GM04504 (cell line): ENCODE measurements at places on chromosomes 2 and 18.

- no peak for DNase-seq
These were observed 99.4 kb downstream of the TFCP2L1 start for GRCh38 chr2:121185571-121186074.

DNA sequence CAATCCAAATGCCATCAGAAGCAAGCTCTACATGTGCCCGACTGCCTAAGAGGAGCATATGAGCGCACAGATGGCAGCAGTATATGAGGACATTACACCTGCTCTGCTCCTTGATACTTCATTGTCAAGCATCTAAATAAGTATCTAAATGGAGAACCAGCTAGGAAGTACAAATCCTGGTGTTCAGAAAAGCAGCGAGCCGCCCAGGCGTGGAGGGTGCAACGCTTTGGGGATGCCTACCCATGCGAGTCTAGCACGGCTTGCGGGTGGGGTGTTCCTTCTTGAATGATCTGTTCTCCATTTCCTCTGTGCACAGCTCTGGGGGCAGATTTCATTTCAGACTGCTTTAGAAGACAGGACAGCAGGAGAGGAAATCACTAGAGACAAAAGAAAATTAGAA lies 63.0 kb upstream of the BCL2L11 start:
- no peak for DNase-seq

GRCh38 chr2:175371378-175371777 lies 189.9 kb upstream of the ATP5MC3 start:
- no peak for DNase-seq

GRCh38 chr2:223972656-223973102 lies 15.4 kb downstream of the MRPL44 start:
- DNase-seq = no peak

DNA sequence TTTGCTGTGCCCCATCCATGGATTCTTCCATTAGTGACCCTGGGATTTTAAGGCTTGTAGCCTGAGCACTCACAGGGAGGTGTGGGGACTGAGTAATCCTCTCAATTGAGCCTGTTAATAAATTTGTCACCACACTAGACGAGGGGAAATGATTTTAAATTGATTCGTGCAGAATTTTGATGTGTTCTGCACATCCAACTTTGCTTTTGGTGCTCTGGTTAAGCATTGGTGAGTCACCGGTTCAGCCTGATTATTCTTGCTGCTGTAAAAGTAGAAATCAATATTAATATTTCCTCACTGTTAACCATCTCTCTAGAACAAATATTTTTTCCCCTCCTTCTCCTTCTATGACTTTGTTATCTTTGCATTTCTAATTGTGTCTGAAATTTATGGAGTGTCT lies 482.0 kb downstream of the TSN start:
- DNase-seq = no peak

- DNase-seq = no peak
These were observed 256.2 kb downstream of the DLGAP1 start for GRCh38 chr18:4198956-4199355.

DNA sequence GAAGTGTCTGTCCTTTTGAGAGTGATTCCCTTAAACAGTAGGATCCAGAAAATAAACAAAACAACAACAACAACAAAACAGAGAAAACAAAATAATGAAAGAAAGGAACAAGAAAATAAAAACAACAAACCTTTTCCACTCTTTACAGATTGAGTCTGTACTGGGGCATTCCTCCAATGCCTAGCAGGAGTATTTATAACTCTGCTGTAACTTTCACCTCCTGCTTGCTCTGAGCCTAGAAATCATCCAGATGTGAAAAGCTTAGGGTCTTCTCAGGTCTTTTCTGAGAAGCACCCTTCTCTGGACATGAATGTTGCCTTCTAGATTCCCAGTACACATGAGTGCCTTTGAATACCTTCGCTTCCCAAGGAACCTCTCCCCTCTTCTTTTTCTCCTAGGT lies 1239.4 kb downstream of the CNTNAP5 start:
- DNase-seq = no peak

DNA sequence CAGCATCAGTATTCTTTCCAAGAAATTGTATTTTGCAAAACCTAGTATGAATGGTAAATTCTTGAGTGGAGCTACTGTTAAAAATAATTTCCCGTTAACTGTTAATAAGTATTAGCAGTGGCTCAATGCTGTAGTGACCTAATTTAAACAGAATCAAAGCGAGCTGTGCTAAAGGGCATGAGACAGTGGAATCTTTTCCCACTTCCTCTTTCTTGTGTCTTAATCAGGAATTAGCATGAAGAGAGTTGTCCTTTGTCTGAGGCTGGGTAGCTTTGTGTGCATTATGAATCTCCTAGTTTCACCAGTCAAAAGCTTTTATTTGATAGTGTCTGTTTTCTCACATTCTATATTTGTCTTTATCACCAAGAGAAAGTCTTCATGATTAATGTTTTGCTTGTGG lies 298.8 kb upstream of the GCFC2 start:
- no peak for DNase-seq

GRCh38 chr2:9196637-9197036 lies 10.0 kb upstream of the ASAP2 start:
- no peak for DNase-seq

DNA sequence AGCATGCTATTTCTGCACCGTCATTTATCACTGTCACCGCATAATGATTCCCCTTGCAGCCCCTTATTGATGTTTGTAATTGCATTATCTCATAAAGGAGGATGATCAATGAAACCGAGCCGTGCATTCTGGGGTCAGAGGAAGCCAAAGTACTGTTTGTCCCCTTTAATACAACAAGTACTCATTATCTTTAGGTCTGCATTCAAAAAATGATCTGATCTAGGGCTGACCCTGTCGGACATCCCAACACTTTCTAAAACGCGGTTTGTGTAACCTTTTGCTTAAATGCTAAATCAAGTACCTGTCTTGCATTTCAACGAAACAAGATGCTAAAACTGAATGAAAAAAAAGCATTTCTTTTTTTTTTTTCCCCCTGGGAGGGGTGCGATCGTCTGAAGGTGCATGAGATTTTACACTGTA lies 143.8 kb downstream of the MEIS1 start:
- DNase-seq = no peak

- DNase-seq = no peak
These were observed 7.1 kb downstream of the ECEL1 start for GRCh38 chr2:232480201-232481190.

DNA sequence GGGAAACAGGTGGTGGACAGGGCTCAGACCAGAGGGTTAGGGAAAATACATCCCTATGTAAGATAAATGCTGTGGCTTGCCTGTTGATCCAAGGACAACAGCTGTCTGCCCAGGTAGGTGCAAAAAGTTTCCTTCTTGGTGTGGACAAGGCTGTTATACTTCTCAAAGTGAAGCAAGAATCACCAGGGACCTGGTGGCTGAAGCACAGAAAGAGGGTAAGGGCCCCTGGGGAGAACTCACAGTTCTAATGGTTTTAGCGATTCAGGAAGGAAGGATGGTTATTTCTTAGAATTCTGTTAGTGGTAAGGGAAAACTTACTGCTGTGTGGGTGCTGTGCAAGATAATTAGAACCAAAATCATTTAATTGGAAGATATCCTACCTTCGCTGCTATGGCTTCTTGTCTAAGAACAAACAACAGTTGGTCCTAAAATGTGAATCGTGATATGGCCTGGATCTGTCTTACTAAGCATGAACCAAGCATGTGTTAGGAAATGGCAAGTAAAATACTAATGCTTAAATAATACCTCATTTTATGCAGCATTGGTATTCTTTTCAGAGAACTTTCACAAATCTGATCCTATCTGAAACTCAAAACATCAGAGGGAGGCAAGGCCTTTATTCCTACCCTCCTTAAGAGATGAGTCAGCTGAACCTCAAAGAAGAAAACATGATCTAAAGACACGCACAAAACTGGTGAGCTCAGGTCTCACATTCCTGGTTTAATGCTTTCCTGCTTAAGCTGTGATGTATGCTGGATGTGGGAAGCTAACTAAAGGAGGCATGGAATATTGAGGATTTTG lies 159.2 kb upstream of the THUMPD2 start:
- DNase-seq = peak; percentile 86

DNA sequence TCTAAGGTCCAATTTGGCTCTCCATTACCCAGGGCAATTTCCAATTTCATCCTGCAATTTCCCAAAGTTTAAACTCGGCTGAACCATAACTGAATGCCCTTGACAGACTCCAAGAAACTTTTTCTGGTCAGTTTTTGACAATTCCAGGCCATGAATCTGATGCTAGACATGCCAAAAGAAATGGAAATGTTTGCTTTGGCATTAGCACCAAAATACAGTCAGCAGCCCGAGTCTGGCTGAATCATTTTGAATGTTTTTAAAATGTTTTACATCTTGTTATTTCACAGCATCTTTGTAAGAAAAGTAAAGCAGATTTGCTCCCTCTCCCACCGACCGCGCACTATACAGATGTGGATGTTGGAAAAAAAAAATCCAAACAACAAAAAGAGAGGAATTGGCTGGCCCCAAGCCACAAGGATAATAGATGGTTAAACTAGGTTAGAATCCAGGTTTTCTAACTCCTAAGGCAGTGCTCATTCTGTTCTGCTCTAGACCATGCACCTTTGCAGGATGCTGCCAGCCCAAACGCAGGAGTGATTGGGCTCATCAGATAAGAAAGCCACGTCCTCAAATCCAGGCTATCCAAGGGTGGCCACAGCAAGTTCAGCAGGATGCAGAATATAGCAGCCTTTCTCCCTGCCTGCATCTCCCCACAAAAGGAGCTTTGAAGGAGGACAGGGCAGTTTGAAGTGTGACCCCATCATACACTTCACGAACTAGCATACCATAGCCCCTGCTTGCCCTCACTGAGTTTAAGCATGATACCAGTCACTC lies 167.5 kb downstream of the ALK start:
- no peak for DNase-seq

DNA sequence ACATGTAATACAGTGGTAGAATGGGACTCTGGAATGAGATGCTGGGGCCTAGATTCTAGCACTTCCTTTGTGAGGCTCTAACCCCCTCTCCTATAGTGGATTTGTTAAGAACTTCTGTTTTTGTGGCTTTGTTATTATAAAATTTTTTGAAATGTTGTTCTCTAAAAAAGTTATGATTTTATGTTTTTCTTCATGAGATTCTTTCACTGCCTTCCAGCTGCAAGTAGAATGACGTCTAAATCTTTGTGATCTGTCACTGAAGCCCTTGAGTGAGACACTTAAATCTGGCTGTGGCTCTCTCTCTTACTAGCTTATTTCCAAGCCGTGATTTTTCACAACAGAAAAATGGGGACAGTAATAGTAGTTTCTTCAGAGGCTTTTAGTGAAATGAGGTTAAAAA lies 1.6 kb downstream of the CASP8 start:
- DNase-seq = no peak

DNA sequence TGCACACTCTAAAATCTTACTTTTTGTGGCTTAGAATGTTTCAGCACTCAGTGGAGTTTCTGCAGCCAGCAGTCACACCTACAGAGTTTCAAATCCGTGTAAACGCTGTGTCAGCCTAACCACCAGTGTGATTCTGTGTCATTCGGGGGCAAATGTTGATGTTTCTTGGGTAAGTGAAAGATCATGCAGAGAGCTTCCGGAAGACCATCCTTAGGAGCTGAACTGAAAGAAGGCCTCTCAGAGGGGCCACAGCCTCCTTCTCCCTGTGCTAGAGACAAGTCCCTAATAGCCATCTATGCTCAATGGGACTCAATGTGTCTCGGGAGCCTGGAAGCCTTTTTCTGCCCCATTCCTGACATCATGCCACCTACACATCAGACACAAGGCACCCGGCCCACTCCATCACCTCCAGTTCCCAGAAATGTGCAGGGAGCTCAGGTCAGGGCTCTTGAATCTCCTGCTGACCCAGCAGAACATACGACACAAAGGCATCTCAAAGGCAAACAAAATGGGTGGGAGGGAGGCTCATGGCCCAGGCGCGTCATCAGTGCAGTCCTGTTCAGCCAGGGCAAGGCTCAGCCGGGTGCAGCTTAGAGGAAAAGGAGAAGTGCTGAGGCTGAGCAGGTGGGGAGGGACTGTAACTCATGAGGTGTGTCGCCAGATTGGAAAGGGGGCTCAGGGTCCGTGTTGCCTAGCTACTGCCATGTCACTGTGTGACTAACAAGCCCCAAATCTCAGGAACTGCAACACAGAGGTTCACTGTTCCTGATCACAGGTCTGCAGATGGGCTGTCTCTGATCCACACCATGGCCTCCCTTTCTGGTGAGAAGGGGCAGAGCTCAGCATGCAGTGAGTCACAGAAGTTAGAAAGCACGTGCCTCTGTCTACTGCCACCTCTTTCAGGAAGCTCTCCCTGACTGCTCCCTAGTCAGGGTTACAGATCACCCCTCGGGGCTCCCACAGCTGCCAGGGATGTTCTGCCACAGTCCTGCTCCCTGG lies 82.0 kb downstream of the SMAD7 start:
- no peak for DNase-seq

- DNase-seq = no peak
These were observed 55.2 kb downstream of the RND3 start for GRCh38 chr2:150432312-150432625.

GRCh38 chr18:42053188-42053781 lies 98.3 kb downstream of the PIK3C3 start:
- no peak for DNase-seq

DNA sequence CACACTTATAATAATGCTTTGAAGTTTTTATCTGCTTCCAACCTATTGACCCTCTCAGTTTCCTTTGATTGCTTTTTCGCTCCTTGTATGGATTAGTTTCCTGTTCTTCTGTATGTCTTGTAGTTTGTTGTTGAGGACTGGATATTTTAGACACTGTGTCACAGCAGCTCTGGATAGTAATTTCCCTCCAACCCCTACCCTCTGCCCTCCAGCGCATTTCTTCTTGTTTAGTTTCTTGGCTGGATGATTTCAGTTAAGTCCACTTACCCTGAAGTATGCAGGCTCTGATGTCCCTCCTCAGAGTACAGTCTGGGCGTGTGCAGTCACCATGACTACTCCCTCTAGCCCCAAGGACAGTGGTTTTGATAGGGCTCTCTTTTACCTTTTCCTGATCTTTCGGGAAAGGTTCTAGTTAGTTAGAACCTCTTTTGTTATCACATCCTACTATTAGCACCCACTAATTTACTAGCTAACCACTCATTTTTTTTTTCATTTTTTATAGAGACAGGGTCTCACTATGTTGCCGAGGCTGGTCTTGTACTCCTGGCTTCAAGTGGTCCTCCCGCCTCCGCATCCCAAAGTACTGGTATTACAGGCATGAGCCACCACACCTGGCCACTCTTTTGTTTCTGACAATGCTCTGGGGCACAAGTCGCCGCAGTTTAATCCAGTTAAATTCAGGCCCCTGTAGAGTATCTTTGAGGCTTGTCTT lies 16.3 kb upstream of the LYG1 start:
- DNase-seq = no peak

DNA sequence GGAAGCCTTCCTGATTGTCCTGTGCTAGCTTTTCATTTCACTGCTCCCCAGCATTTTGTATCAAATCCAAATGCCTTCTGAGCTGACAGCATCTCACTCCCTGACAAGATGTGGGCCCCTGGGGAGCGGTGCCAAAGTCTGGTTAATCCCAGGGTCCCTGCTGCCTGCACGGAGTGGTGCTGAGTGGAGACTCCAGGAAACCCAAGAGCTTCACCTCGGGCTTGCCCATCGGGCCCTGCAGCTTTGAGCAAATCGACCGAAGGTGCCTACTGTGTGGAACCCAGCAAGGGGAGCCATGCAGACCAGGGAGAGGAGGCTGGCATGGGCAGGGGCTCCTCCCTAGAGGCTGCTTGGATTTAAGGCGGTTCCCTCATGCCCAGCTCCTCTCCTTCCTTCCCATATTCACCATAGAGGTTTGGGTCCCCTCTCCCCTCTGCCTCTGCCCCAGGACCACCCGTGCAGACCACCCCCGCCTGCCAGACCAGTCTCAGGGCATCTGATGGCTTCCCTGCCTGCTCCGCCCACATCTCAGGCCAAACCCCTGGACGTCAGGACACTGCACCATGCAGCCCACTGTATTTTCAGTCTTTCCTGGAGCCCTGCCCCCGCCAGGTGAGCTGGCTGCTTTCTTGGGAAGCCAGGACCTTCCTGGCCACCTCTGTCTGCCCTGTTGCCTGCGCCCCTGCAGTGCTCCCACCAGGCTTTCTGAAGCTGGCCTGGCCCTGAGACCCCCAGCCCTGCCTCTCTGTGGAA lies 37.8 kb downstream of the RRM2 start:
- no peak for DNase-seq
